GDM1 (cell line): ENCODE measurements at places on chromosomes 4 and X.

DNA sequence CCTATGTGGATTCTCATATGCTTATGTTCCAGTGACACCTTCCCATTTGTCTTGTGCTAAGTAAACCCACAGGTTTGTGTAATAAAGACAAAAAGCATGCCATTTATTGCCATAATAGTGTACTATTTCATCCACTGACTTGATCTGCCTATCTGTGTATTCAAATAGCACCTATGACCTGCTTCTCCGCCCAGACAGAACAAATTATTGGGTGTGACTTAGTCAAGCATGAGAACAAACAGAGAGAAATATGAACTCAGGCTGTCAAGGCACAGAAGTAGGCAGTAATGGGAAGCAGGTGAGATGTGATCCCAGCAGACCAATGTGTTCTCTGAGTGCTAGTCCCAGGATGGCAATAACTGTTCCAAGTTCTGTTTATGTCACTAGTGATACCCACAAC lies 25.4 kb downstream of the ELOVL6 start:
- no peak for DNase-seq

DNA sequence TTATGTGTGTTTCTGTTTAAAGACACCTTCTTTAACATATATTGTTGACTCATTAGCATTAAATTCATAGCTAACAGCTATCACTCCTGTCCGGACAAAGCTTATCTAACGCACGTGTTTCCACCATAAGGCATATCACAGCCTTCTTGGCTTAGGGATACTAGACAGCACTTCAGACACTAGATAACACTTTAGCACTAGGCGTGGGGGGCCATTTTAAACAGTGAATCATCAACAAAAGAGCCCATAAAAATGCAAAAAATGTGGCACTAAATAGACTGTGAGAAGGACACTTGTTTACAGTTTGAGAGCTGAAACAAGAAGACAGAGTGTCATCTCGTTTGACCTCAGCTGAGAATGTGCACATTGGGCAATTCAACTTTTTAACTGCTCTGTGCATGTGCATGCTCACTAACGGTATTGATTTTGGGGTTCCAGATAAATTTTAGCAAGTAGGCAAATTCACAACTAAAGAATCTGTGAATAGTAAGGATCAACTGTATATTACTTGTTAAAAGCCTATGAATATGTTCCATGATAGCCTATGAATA lies 58.9 kb upstream of the RAI2 start:
- no peak for DNase-seq

DNA sequence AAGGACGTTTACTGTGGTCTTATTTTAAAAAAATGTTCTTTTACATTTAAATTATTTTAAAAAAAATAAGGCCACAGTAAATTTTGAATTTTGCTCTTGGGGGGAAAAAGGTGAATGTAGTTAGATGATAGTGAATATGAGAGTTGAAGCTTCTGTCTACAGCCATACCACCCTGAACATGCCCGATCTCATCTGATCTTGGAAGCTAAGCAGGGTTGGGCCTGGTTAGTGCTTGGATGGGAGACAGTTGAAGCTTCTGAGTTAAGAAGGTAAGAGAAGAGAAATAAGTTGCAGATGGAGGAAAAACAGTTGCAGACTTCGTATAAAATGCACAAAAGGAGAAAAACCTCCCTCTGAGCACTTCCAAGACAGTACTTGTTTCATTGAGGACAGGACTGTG lies 115.6 kb upstream of the NR3C2 start:
- no peak for DNase-seq

GRCh38 chr4:75822416-75822815 lies 79.8 kb downstream of the PPEF2 start:
- no peak for DNase-seq

GRCh38 chr4:2837904-2838496 lies 5.6 kb upstream of the ADD1 start:
- DNase-seq, result peak; percentile 47

- DNase-seq, result no peak
These were observed 51.2 kb upstream of the CHRNA9 start for GRCh38 chr4:40283968-40284367.

DNA sequence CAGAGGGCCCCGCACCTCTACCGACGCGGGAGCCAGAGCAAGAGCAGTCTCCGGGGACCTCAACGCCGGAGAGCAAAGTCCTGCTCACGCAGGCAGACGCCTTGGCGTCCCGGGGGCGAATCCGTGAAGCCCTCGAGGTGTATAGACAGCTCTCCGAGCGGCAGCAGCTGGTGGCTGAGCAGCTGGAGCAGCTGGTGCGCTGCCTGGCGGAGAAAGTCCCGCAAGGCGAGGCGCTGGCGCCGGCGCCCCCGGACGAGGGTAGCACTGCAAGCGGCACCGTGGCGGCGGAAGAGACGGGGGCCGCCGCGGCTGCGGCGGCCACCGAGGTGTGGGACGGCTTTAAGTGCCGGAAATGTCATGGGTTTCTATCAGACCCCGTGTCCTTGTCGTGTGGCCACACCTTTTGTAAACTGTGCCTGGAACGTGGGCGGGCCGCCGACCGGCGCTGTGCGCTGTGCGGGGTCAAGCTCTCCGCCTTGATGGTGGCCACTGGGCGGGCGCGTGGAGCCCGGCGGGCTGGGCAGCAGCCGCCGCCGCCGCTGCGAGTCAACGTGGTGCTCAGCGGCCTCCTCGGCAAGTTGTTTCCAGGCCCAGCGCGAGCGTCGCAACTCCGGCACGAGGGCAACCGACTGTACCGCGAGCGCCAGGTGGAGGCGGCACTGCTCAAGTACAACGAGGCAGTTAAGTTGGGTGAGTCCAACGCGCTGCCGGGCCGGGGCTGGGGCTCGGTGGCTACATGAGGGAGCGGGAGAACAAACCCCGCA lies 672 bp downstream of the LONRF3 start:
- DNase-seq, result no peak

DNA sequence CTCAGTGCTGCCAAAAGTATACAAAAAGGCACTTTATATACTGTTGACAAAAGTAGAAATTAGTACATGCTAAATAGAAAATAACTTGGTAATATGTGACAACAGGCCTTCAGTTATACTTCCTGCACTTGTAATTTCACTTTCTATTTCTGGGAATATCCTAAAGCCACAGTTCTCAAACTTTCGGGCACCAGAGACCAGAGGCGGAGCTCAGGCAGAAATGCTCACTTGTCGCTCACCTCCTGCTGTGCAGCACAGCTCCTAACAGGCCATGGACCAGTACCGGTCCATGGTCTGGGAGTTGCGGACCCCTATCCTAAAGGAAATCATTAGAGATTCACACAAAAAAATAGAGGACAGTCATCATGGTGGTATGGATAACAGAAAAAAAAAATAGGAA lies 25.7 kb downstream of the ACSL4 start:
- DNase-seq, result no peak

DNA sequence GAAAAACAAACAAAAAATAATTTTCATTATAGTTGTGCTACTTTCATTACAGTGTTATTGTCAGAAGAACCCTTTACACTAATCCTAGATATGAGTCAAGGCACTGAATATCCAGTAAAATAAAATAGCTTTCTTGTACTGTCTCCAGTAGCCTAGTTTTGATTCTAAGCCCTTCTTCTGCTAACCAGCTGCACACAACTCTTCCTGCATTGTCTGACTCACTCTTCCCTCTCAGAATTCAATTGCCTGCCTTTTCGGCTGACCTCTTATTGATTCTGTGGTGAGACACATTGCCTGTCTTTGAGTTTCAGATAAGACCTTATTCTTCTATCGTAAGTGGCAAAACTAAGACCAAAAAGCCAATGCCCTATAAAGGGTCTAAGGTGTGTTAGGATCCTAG lies 26.7 kb upstream of the PCDH18 start:
- no peak for DNase-seq

GRCh38 chr4:186781032-186781917 lies 57.6 kb upstream of the FAT1 start:
- no peak for DNase-seq

GRCh38 chr4:105979506-105979905 lies 84.2 kb downstream of the NPNT start:
- DNase-seq, result no peak

DNA sequence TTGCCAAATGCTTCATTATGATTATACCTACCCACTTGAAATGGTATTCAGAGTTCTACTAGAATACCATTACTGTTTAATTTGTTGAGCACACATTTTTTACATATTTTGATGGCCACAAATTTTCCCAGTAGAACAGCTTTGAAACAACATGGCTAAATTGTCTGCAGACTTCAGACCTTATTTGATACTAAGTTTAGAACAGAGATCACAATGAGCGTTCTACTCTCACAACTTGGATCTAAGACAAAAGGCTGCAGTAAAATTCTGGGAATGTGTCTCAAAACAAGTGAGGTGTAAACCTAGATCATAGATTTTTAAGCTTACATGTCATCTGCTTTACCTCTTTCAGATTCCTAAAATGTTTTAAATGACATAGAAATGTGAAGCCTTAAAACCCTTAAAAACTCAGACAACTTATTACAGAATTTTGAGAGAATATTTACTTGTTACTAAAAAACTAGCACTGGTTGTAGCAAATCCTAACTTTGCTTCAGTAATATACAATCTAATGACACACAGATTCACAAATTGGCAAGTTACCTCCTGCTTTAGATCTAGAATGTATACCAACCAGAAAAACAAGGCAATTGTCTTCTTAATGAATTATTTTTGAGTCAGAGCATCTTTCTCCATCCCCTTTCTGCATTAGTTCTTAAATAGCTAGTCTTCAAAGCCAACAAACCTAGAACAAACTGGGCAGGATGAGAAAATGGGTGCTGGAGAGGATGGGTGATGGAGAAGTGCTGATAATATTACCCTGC lies 243.3 kb downstream of the SLC7A11 start:
- no peak for DNase-seq

GRCh38 chr4:168188754-168189153 lies 96.4 kb downstream of the ANXA10 start:
- DNase-seq, result no peak

DNA sequence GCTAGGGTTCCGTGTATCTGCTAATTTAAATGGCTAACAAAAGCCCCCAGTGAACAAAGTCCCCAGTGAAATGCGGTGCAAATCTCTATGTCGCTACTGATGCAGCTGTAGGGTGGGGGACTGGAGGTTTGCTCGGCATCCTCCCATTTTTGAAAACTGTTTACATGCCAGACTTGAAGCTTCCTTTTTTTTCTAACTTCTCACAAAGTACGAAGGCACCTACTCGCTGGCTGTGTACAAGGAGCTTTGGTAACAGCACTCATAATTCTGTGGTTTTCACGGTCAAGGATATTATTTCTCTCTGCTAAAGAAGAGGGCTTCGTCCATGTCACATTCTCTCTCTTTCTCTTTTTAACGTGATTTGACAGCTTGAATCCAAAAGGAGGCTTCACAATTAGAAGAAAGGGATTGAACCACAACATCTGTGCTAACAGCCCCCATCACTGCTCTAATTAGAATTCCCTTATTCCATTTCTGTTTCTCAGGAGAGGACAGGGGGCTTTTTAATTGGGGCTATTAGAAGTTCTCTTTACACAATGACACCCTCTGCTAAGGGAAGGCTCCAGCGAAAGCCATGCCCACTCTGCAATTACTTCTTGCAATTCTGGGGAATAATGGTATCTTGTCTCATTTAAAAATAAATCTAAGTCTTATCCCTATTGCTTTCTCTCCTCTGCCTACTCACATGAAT lies 46.7 kb downstream of the TMEM156 start:
- no peak for DNase-seq

DNA sequence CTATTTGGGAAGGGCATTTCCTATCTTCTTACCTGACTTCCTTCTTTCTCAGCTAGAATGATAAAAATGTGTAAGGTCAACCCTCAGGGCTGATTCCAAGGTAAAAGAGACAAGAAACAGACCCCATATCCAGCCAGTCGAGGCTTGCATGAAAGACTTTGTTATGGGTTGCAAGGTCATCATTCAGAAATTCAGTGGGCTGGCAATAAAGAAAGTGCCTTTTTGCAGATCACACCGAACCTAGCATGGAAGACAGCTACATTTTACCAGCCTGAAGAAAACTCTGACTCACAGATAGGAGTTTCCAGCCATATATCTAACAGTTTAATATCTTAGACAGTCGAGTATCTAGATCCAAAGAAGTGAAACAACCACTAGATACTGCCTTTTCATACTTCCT lies 87.4 kb downstream of the PDGFC start:
- DNase-seq, result no peak

GRCh38 chrX:12892716-12893115 lies 13.7 kb upstream of the TLR8 start:
- no peak for DNase-seq

DNA sequence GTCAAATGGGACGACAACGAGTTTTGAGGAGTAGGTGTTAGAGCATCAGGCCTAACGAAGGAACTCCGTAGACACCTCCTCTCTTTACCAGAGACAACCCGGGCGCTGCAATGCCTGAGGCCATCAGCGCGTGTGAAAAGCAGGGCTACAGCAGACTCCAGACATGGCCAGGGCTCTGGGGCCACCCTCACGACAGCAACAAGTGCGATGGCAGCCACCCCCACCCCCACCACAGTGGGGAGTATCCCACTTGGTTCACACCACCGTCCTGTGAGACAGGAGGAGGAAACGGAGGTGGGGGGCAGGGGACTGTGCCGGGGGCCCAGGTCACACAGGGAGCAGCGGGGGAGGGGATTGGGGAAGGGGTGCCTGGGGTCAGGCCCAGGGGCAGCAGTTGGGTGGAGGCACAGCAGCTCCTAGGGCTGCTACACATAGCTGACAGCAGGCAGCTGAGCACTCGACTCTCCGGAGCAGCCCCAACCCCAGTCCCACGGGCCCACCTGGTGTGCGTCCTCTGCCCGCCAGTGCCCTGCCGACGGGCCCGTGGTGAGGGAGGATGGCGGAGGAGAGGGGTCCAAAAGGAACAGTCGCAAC lies 8.5 kb downstream of the LRPAP1 start:
- DNase-seq, result no peak

- DNase-seq, result peak; percentile 63
These were observed 49.7 kb upstream of the TMEM164 start for GRCh38 chrX:109952985-109953905.

DNA sequence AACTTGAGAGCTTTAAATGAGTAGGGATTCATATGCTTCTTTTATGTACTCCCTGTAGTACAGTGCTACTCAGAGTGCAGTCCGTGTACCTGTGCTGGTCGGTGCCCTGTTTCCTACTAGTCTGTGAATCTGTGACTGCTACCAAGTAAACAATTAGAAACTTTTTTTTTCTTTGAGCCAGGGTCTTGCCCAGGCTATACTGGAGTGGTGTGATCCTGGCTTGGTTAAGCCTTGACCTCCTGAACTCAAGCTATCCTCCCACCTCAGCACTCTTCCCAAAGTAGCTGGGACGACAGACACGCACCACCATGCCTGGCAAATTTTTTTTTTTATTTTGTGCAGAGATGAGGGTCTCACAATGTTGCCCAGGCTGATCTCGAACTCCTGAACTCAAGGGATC lies 6.4 kb upstream of the GPC3 start:
- no peak for DNase-seq

- no peak for DNase-seq
These were observed 423.0 kb upstream of the CNKSR2 start for GRCh38 chrX:20951016-20951810.

GRCh38 chrX:107445146-107445545 lies 4.3 kb upstream of the FRMPD3 start:
- no peak for DNase-seq

GRCh38 chrX:21476909-21477308 lies 102.7 kb downstream of the CNKSR2 start:
- DNase-seq, result no peak

GRCh38 chr4:39937683-39938268 lies 39.9 kb downstream of the PDS5A start:
- DNase-seq, result no peak
